ENCODE measurements at places on chromosomes 16 and 17.

DNA sequence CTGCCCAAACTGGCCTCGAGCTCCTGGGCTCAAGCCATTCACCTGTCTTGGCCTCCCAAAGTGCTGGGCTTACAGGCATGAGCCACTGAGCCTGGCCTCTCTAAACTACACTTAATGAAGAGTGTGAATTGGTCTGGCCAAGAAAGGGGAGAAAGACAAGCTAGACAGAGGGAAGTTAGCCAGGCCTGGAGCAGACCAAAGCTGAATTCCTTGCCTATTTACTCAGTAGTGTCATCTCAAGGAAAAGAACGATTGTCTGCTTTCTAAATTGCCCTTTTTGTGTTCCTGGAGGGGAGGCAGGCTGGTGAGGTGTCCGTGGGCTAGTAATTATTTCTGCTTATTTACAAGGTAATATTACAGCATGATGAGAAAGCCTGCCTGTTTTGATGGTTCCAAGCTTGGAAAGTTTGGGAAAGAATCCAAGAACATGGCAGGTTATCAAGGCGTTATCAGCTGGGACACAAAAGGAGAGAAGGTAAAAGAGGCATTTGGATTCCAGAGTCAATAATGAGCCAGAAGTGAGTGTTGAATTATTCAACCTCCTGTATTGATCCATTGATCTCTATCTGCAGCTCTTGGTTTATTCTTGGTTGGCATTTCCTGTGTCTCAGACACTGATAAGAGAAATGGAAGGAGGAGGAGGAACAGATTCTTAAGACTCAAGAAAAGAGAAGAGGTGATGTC is 6.3 kb upstream of the CBFB start:
- DNase-seq: no peak

DNA sequence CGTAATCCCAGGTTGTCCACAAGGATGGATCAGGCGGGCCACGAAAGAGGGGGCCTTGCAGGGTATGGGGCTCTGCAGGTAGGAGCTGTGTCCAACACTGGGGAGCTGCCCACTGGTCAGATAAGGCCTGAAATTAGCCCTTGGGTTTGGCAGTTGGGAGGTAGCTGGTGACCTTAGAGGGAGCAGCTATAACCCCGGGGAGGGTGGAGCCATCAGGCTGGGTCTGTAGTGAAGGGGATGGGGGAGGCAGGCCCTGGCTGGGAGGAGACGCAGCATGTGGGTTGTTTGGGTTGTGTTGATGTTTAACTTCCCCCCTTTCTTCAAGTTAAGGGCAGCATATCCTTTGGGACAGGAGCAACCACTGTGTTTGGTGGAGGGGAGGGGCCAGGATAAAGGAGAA is 5.9 kb downstream of the MLLT6 start:
- no peak for DNase-seq

GRCh38 chr16:82067042-82067803 is 32.2 kb downstream of the HSD17B2 start:
- no peak for DNase-seq

- no peak for DNase-seq
Measured at GRCh38 chr16:17827313-17827712, 356.6 kb upstream of the XYLT1 start.

DNA sequence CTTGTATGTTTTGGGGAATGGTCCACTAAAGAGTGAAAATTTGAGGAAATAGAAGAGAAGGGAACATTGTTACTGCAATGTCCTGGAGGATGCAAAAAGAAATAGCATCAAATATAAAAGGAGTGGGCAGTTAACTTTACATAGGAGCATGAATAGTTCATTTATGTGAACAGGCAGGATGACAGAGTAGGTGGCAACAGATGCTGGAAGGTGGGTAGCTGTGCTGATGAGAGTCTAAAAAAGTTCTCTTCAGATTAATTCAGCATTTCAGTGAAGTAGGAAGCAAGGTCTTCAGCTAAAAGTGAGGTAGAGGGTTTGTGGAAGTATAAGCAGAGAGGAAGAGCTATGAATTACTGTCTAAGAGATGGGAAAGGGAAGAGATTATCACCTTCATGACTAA is 276.5 kb downstream of the KIF2B start:
- DNase-seq: no peak

DNA sequence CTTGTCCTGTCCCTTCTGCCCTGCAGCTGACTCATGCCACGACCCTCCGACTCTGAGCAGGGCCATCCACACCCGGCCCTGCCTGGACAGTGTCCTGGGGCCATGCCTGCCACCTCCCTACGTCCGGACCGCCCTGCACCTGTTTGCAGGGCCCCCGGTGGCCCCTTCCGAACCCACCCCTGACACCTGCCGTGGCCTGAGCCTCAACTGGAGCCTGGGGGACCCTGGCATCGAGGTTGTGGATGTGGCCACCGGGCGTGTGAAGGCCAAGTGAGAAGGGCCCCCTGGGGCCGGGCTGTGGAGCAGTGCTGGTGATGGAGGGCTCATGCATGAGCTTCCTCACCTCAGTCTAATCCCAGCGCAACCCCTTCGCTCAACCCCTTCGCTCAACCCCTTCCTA is 5.1 kb downstream of the ADAD2 start:
- DNase-seq: no peak

GRCh38 chr16:69888005-69888590 is 63.0 kb upstream of the CLEC18A start:
- DNase-seq: no peak

- DNase-seq: no peak
Measured at GRCh38 chr16:23523876-23524385, 13.6 kb upstream of the GGA2 start.

DNA sequence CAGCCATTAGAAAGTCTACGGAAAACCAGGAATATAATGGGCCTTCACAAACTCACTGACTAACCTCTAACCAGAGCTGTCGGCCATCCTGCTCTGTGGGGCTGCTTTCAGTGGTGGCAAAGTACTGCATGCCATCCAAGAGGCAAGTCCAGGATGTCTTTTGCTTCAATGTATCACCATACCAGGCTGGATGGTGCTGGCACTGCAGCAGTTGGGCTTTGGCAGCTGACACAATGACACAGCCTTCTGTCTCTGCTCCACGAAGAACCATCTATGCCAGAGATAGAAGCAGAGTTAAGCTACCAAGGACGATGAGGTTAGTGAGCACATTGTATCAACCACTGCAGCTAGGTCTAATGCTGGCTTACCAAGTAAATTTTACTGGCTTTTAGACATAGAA is 9.7 kb upstream of the RSKR start:
- no peak for DNase-seq

DNA sequence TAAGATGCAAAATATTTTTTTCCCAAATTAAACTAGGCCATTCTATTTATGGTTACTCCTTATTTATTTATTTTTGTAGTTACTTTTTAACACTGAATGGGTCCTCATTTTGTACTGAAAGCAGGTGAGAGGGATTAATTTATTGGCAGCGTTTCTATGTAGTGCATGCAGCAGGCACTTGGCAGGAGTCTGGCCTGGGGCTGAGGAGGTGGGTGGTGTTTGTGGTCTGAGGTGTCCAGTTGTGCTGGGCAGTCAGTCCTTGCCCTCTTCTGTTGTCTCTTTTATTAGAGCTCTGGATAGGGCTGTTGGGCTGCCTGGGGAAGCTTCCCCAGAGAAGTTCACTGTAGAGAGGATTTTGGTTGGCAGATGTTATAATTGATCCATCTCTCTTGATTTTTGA is 12.7 kb downstream of the SEC14L1 start:
- no peak for DNase-seq

DNA sequence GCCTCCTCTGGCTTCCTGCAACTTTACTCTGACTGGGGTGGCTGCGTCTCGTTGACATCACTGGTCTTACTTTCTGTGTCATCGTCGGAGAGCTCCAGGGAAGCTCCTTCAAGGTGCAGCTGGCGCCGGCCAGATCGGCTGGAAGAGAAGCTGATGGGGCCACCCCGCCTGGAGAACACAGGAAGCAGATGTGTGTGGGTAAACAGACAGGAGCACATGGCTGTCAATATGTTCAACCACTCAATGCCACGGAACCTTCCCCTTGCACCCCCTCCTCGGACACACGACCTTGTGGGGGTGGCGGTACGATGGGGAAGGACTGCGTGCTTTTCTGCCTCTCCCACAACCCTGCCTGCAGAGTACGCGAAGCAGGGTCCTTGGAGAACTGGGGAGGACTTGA is 40.1 kb downstream of the NDEL1 start:
- no peak for DNase-seq

DNA sequence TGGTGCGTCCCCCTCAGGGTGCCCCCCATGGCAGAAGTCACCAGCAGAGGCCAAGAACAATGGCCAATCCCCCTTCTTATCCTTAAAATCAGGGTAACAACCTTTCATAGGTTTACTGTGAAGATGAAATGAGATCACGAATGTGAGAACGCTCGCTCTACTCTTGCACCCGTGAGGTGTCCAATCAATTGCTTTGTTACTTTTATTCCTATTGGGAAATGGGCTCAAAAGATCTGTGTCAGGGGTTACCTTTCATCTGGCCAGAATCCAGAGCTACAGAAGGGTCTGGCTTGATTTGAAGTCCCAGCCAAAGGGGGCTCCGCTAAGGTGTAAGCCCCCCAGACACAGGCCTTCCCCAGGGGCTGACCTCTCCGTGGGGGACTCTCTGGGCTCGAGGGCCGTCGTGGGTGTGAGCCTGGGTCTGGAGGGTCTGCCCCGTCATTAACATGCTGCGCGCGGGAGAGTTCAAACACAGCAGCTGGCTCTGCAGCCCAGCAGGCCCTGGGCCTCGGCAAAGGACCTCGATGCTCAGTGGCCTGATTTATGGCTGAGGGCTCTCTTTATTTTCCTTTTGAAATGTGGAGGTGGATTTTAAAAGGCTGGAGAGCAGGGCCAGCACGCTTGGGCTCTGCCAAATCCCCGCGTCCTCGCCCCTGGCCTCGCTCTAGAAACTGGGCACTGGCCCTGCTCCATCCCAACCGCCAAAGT is 10.4 kb downstream of the ABR start:
- DNase-seq: no peak

DNA sequence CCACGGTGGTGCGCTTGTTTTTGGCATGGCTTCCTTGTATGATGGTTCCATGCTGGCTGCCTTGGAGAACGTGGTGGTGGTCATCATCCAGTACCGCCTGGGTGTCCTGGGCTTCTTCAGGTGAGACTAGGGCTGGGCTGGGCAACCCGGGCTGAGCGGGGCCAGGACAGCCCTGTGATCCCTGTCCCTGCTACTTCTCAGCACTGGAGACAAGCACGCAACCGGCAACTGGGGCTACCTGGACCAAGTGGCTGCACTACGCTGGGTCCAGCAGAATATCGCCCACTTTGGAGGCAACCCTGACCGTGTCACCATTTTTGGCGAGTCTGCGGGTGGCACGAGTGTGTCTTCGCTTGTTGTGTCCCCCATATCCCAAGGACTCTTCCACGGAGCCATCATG is 4.9 kb downstream of the CES2 start:
- no peak for DNase-seq

- no peak for DNase-seq
Measured at GRCh38 chr16:12459391-12460063, 344.2 kb downstream of the CPPED1 start.

DNA sequence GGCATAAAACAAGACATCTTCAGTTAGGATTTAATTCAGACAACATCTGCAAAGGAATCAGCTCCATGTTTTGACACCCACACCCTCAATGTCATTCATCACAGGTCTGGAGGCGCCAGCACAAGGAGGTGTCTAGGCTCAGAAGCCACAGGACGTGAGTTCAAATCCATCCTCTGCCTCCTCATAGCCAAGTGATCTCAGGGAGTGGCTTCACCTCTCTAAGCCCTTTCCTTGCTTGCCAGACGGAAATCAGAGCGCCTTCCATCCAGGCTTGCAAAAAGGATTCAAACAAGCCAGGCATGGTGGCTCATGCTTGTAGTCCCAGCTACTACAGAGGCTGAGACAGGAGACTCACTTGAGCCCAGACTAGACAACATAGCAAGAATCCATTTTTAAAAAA is 84.6 kb downstream of the GSG1L start:
- no peak for DNase-seq

DNA sequence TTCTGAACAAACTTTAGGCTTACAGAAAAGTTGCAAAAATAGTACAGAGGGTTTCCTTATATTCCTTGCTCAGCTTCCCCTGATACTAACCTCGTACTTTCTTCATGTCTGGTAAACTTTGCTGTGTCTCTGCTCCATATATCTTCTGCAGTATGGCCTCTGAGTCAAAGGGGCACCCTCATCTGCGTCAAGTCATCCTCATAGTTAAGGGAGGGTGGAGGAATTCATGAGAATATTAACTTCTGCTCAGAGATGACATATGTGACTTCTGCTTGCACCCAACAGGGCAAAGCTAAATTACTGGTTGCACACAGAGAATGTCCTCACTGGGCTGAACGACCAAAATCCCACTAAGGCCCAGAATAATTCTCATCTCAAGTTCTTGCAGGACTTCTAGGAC is 4.3 kb upstream of the CCL7 start:
- DNase-seq: no peak

GRCh38 chr16:11784038-11784369 is 13.1 kb downstream of the ZC3H7A start:
- no peak for DNase-seq

GRCh38 chr16:678858-679813 is 1.1 kb upstream of the STUB1 start:
- DNase-seq: no peak

GRCh38 chr17:6456914-6457687 is 12.8 kb downstream of the PIMREG start:
- no peak for DNase-seq

GRCh38 chr16:2278956-2279800 is 11.3 kb upstream of the RNPS1 start:
- DNase-seq: no peak

- DNase-seq: no peak
Measured at GRCh38 chr16:30802936-30803335, 15.9 kb upstream of the ZNF629 start.

GRCh38 chr17:35148144-35148543 is 527 bp downstream of the UNC45B start:
- no peak for DNase-seq

GRCh38 chr16:13680021-13680889 is 239.7 kb upstream of the ERCC4 start:
- no peak for DNase-seq

GRCh38 chr17:51353296-51353695 is 93.0 kb downstream of the UTP18 start:
- no peak for DNase-seq

DNA sequence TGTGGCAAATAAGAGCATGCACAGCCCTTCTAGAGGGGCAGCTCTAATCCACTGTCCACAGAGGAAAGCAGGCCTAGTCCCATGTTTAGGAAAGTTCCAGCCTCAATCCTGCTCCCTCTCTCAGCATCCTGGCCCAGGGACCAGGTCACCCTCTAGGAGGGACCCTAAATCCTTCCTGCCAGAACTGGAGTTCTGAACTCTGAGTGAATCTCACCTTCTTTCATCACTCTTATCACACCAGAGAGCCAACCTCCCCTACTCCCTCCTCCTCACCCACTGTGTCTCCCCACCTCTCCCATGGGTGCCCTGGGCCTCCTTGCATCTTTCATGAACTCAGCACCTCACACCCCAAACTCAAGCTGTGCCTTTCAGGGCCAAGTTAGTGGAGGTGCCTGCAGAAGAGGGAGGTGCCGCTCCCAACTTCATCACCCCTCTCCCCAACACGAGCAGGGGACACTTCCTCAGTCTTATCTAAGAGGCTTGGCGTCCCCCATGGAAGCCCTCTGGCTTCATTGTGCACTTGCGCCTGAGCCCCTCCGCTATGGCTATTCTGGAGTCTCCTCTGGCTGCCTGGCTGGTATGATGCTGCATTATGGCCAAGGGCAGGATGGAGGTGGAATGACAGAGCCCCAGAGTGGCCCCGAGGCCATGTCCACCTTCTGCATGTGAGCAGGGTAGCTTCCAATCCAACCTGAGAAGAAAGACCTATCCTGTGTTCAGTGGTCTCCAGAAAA is 31.7 kb downstream of the PIK3R6 start:
- no peak for DNase-seq

GRCh38 chr17:62064029-62064790 is 868 bp downstream of the MED13 start:
- DNase-seq: no peak

- no peak for DNase-seq
Measured at GRCh38 chr17:39791111-39791992, 53.6 kb downstream of the GRB7 start.

Data from activated effector memory CD4-positive, alpha-beta T cell treated with Interleukin-2 at 50 U/mL for 16 hours (primary cell).